ENCODE measurements at places on chromosomes 1 and 21.

DNA sequence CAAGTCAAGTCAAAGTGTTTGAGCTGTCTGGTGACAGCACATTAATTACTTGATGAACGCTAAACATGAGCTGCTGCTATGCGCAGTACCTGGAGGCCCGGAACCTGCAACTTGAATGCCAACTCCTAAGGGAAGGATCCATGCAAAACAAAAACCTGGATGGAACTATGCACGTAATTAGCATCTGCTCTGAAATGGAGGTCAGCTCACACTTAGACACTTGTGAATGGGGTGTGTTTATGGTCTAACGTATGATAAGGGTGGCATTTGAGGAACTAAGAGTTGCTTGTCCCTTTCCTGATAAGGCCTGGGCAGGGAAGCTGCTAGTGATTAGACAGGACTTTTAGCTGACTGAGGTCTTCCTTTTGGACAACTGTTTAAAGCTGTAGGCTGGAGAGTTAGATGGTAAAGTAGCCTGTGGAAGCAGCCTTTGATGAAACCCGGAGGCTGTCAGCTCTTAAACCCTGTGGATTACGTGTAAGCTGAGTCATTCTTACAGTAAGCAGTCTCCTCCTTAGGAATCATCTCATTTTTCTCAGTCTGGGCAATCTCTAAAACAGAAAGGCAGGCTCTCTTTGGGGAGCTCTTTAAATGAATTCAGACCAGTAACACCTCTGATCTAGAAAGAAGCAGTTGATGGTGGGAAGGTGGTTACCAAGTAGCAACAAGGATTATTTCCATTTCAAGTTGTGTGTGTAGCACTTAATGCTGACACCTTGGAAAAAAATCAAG lies 6.8 kb downstream of the TENT5C start:
- no peak for DNase-seq

DNA sequence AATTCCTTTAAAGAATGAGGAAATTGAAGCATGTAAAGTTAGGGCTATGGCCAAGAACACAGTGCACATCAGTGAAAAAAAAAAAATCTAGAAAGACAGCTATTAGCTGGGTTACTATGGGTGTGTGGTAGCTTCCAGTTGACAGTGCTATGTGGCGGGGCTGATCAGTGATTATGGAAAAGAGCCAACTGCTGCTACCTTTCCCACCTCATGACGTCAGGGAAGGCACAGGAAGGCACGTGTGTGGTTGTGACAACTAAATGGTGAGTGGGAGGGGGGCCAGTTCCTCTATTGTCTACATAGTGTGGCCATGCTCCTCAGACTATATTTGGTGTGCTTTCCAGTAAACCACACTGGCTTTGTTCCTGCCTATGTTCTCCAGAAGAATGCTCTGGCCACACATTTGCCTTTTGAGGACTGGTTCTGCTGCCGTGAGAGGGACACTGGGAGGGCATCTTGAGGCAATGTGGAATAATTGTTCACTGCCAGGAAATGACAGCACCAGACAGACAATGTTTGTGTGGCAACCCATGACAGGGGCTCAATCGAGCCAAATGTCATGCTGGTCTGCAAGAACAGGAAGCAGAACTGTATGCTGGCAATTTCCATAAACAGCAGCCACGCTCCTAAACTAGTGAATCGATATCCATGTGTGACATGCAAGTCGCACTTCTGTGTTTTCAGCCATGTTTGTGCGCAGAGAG lies 3.0 kb upstream of the SDE2 start:
- DNase-seq: no peak

DNA sequence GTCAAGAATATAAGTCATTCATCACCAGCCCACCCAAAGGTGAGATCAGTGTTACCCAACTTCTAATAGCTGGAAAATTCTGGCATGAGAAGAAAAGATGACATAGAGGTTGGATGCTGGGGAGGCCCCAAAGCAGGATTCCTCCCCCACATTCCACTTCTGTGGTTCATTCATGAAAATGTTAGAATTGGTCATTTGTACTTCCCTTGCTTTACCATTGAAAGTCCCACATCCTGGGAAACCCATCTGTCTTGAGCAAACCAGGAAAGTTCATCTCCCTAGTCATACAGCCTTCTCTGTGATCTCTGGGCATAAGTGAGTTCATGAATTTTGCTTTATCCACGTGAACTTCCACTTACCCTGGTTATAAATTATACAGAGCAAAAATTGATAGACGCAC lies 66.8 kb downstream of the SERINC2 start:
- DNase-seq: no peak

DNA sequence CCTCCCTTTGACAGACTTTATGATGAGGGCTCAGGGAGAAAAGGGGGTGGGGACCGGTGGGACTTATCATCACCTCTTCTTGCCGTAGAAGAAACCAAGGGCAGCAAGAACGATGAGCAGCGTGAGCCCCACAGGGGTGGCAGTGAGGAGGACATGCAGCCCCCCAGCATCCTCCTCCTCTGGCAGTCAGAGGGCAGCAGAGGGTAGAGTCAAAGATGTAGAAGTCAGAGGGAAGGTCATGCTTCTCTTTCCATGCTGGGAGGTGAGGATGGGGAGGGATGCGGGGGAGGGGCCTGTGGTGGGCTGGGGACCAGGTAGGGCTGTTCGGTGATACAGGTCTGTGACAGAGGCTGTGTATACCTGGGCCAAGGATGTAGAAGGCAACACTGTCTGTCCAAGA lies 14.8 kb downstream of the INSRR start:
- DNase-seq: no peak

GRCh38 chr1:54120698-54121481 lies 31.9 kb downstream of the CDCP2 start:
- no peak for DNase-seq

DNA sequence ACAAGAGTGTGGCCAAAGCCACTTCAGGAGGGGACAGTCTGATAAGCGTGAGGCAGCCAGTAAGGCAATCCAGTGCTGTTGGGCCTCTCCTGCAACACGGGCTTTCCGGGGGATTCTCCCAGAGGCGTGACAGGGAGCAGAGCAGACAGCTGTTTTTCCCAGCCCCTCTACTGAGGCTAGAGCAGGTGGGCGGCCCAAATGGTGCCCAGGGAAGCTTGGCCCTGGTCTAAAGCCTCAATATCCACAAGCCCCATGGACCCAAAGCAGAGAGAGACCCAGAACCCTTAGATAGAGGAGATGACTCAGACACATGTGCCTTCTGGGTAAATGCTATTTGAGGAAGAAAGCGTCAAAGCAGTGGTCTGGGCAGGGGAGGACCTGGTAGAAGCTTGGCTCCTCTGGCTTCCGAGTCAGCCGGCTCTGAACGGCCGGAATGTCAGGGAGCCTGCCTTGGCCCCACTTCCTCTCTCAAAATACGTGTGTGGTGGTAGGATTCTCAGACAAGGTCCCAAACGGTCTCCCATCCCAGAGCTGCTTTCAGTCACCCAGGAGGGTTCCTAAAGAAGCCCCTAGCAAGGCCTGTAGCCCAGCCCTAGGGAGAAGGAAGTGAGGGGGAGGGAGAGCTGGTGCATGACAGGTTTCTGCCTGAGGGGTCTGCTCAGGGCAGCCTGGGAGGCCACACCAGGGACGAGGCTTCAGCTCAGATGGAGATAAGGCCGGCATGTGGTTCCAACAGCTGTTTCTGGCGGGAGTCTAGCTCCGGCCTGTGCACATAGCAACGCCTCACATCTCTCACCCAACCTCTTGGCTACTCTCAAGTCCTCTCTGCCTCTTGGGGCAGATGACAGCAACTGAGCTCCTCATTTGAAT lies 28.8 kb downstream of the PIK3C2B start:
- no peak for DNase-seq

- no peak for DNase-seq
These were observed 175.5 kb downstream of the CYYR1 start for GRCh38 chr21:26397545-26397944.

DNA sequence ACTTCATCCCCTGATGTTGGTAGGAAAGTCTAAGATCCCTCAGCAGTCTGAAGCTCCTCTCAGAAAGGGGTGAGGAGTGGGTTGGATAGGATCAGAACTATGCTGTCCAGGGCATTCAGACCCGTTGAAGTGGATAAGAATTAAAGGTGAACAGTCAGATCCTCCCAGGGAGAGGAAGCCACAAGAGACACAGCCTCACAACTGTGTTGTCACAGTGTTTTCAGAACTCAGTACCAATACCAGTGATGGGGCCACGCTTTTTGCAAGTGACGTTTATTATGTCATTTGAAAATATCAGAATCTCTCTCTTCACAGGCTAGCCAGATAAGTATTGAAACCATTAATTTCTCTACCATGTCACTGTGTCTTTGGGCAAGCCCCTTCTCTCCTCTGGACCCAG lies 15.4 kb upstream of the EPS15 start:
- no peak for DNase-seq

GRCh38 chr1:53615101-53615500 lies 123.9 kb downstream of the GLIS1 start:
- no peak for DNase-seq
